ENCODE measurements at places on chromosomes 11 and 22.

DNA sequence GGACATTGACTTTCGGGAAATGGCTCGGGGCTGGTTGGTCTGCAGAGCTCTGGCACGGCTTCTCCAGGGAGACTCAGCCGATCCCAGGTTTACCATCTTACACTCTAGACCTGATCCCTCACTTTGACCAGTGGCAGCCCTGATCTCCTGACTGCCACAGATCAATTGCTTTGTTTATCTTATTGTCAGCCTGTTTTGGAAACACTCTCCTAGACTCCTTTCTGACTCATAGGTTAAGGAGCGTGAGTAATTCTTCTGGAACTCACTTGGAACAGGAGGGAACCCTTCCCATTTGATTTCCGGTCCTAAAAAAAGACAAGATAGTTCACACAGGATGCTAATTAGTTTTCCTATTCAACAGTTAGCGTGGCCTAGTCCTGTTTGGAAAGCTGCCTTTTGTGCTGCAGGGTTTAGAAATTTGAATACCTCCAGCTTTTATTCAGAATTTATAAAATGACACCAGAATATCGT is 16.0 kb upstream of the BMAL1 start:
- no peak for DNase-seq

DNA sequence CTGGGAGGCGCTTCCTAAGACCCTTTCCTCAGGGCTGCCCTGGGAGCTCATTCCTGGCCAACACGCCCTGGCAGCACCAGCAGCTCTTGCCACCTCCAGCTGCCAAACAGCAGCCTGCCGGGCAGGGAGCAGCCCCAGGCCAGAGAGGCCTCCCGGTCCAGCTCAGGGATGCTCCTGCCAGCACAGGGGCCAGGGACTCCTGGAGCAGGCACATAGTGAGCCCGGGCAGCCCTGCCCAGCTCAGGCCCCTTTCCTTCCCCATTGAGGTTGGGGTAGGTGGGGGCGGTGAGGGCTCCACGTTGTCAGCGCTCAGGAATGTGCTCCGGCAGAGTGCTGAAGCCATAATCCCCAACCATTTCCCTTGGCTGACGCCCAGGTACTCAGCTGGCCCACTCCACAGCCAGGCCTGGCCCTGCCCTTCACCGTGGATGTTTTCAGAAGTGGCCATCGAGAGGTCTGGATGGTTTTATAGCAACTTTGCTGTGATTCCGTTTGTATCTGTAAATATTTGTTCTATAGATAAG is 7.6 kb downstream of the SLC39A13 start:
- DNase-seq, result no peak

- DNase-seq, result no peak
Measured at GRCh38 chr11:15779518-15779917, 576.8 kb downstream of the SOX6 start.

- DNase-seq, result no peak
Measured at GRCh38 chr11:133096981-133097380, 435.3 kb downstream of the OPCML start.

- no peak for DNase-seq
Measured at GRCh38 chr11:72850832-72851231, 36.6 kb downstream of the ATG16L2 start.
